ENCODE measurements at places on chromosomes 1 and 21.

DNA sequence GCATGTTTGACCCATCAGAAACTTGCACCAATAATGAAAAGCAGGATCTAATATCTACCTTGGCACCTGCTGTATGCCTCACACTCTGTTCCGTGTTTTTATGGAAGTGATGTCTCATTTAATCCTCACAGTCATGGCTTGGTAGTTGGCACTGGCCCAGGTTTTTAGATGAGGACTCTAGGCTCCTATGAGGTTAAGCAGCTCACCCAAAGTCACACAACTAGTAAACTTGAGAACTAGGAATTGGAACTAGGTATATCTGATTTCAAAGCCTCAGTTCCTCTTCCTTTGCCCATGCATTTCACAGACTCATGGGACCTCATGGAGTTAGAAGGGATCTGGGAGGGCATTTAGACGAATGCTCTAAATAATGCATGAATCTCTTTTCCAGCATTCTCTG, 21.3 kb upstream of the TARBP1 start:
- peak; percentile 44 for DNase-seq

GRCh38 chr1:229325853-229326487, 16.9 kb downstream of the CCSAP start:
- DNase-seq = no peak

- DNase-seq = no peak
Observed at GRCh38 chr1:194223596-194223995, 1037.2 kb upstream of the B3GALT2 start.

GRCh38 chr1:160101037-160101716, 2.8 kb upstream of the IGSF8 start:
- DNase-seq = peak; percentile 58

DNA sequence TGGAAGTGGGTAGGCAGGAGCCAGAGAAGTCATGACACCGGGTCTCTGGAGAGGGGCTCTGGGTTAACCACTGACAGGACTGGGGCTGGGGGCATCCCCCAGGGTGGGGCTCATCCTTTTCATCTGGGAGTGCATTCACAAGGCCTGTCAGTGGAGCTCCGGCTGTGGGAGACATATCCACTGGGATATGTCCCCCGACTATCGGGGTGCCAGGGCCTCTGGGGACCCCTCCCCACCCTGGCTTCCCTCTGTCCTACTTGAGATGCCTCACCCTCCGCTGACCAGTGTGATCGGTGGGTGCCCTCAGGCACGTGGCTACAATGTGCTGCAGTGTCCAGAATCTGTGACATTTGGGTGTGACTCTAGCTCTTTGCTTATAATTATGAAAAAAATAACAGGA, 92.3 kb upstream of the CD34 start:
- no peak for DNase-seq

DNA sequence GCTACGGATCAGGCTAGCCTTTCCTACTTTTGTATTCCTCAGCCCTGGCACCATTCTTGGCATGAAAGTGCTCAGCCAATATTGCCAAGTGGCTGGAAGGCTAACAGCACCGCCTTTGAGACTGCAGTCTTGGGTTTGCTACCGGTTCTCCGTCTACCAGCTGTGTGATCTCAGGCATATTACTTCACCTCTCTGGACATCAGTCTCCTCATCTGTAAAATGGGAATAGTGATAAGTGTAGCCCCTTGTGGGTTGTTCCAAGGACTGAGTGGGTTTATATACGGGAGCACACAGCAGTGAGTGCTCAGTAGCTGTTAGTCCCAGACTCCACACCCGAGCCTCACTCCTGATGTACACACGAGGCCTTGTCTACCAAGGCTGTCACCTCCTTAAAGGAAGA, 13.7 kb downstream of the TFAP2E start:
- no peak for DNase-seq

- DNase-seq = no peak
Observed at GRCh38 chr1:204703268-204703664, 17.7 kb upstream of the LRRN2 start.

Measured in HCEC 1CT (cell line).